ENCODE measurements at places on chromosomes 12 and 14.
A peak's percentile ranks its signal among the peaks of the same experiment; 100 is the strongest.

DNA sequence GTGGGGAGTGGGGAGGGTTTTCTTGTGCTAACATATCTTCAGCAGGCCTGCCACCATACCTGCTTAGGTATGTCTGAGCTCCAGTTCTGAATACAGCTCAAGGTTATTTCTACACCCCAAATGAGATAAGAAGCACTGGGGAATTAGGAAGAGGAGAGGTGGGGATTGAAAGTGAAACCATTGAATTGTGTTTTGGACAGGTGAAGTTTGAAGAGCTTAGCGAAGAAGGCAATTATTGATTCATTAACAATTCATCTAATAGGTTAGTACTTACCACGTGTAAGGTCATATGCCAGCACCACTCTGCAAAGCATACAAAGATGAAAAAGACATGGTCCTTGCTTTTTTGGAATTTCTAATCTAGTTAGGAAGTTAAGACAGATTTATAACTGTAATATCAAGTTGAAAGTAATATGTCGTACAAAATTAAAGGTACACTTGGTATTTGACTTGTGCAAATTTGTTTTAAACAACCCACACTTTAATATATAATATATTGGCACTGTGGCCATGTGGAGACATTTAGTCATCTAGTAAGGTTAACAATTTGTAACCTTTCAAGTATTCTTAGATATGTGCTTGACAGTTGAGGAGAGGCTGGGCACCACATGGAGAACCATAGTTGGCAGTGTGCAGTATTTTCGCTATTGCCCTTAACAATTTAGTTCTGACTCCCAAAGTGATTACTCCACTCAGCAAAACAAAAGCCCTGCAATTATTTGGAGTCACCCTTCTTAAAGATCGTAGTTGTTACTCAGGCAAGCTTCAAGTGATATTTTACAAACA lies 3.6 kb downstream of the SMCO3 start:
- no peak for DNase-seq

- DNase-seq = no peak
Observed at GRCh38 chr14:90608281-90608680, 207.9 kb downstream of the TTC7B start.

DNA sequence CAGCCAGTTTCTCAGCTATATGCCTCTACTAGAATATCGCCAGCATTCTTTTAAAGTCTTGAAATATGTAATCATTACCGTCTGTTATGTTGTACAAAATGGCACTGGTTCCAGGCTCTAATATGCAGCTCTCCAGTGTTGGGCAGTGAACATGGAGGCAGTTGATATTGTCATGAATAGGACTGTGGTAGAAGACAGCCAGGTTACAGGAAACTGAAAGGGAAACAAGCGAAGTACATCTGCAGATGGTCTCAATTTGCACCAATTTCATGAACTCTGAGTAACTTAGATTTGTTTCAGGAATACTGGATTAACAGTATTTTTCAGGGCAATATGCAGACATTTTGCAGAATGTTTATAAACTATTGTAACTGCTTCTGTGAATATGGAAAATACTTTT lies 13.4 kb upstream of the KLHL42 start:
- DNase-seq = no peak

- no peak for DNase-seq
Observed at GRCh38 chr14:99541677-99542470, 60.7 kb downstream of the CCNK start.

DNA sequence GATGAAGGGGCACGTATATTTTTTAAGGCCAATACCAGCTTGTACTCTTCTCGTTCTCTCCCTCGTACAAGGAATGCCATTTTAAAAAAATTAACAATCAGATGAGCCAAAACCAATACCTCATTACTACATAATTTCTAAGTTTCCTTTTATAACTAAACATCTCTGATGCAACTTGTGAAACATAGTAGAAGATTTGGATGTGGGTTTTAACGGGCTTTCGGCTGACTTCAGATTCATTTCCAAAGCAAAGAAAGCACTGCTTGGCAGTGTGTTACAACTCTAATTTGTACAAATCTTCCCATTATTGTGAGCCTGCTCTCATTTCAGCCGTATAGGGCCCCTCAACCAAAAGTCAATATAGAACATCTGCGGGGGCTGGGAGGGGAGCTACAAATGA lies 99.1 kb upstream of the TMCC3 start:
- no peak for DNase-seq

- DNase-seq = no peak
Observed at GRCh38 chr14:80278293-80279023, 67.2 kb upstream of the DIO2 start.

DNA sequence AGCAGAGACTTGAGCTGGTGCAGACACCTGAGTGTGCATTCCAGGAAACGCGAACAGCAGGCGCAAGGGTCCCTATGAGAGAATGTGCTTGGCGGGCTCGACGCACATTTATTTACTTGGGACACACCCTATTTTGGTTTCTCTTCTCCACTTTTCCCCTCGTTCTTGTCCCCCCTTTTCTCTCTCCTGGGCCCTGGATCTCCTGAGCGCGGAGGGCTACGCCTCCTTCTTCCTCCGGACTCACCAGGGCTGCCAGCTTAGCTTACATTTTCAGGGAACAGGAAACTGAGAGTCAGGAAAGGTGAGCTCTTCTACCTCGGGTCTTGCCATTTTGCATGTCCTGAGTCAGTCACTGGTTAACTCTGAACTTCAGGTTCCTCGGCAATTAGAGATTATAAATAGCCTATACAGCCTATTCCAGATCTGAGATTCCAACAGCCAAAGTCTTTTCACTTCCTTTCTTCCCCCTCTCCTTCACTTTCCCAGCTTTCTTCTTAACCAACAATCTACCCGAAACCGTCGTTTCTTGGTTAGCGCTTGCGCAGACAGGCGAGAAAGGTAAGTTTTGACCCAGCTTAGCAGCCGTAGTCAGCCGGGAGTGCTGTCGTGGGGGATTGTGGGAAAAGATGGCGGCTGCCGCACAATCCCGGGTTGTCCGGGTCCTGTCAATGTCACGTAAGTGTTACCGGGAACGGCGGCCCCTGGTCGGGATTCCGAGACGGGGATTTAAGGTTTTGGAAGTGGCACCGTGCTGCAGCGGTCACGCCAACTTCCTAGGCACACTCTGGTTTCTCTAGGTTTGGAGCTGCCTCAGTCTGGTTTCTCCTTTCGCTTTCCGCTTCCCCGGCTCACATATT lies at the start of the genes AKAP3 and NDUFA9:
Gene AKAP3, minus strand, starts transcription at position 551 of the 857 bp plus-strand sequence. CDS start 10,855 bp downstream, outside the sequence.
Gene NDUFA9, plus strand, starts transcription at position 614 of the 857 bp plus-strand sequence. Its CDS starts 13 bp downstream, at position 627.
- DNase-seq = peak; percentile 62

GRCh38 chr12:46371718-46372543 lies 642 bp downstream of the SLC38A2 start:
- DNase-seq = peak; percentile 79

DNA sequence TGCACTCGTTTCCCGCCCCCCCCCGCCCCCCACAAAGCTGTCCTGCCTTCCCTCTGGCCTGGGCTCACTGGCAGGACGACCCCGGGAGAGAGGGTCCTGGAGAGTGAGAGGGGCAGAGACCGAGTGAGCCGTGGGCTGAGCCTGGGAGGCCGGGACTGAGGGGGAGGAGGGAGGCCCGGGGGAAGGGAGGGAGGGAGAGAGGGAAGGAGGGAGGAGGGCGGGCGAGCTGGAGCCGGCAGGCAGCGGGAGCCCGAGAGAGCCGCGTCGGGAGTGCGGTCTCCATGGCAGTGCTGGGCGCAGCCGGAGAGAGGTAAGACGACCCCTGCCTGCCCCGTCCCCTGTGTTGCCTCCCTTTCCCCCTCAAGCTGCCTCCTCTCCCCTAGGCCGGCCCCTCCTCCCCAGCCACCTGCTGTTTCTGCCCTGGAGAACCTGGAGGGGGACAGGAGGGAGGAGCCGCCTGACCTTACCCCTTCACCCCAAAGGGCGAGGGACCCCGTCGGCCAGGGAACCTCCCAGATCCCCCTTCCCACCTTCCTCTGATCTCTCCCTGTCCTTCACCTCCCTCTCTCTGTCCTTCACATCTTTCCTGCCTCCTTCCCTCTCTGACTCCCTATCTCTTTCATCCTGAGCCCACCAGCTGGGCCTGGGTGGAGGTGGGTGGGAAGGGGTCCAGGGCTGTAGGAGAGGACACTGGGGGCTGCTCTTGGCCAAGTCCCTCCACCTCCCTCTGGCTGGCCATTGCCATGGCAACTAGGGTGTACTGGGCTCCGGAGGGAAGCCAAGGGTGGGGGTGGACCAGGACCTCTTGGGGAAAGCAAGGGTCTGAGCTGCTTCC lies at the start of gene GPR162:
Gene GPR162, plus strand, starts transcription at position 231 of the 835 bp plus-strand sequence. CDS start 2,078 bp downstream, outside the sequence.
- DNase-seq = no peak

- no peak for DNase-seq
Observed at GRCh38 chr14:74501135-74501614, 7.6 kb downstream of the ISCA2 start.

GRCh38 chr14:100098171-100098570 lies 32.9 kb downstream of the EVL start:
- no peak for DNase-seq

DNA sequence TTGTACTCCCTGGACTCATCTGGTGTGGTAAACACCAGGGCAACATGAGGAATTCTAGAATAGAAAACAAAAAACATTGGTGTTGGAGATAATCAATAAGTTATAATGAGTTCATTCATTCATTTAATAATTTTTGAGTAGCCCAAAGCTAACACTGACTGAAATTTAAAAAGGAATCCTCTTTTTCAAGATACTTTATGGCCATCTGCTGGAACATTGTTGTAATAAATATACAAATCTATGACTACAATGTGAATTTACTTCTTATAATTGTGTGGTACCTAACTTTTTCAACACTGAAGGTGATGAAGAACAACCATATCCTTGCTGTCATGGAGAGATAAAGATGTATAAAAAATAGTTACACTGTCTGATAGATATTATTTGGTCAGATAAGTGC lies 687.3 kb upstream of the MIS18BP1 start:
- DNase-seq = no peak

- no peak for DNase-seq
Observed at GRCh38 chr12:58919231-58920101, 838 bp downstream of the LRIG3 start.

GRCh38 chr14:92470215-92470614 lies 43.4 kb upstream of the RIN3 start:
- no peak for DNase-seq

GRCh38 chr12:33588725-33589405 lies 149.2 kb upstream of the SYT10 start:
- no peak for DNase-seq

GRCh38 chr14:22600027-22600426 lies 1.9 kb downstream of the ABHD4 start:
- no peak for DNase-seq

DNA sequence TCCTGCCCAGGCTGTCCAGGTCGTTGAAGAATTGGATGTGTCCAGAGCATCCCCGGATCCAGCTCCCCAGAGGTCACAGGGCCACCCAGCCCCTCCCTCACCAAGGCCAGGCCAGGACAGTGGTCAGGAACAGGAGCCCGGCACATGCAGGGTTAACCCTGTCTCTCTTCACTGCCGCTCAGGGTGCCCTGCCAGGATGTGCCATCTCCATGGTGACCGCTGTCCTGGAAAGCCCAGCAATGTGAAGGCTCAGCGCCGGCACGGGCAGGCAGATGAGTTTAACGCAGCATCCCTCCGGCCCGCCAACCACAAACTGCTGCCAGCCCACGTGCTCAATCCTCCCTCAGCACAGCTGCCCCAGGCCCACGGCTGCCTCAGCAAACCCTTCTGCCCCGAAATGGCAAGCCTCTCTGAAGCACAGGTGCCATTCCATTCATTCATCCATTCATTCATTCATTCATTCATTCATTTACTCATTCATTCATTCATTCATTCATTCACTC lies 4.4 kb downstream of the TMEM179 start:
- no peak for DNase-seq

- DNase-seq = no peak
Observed at GRCh38 chr14:100532906-100533655, 54.1 kb downstream of the BEGAIN start.

DNA sequence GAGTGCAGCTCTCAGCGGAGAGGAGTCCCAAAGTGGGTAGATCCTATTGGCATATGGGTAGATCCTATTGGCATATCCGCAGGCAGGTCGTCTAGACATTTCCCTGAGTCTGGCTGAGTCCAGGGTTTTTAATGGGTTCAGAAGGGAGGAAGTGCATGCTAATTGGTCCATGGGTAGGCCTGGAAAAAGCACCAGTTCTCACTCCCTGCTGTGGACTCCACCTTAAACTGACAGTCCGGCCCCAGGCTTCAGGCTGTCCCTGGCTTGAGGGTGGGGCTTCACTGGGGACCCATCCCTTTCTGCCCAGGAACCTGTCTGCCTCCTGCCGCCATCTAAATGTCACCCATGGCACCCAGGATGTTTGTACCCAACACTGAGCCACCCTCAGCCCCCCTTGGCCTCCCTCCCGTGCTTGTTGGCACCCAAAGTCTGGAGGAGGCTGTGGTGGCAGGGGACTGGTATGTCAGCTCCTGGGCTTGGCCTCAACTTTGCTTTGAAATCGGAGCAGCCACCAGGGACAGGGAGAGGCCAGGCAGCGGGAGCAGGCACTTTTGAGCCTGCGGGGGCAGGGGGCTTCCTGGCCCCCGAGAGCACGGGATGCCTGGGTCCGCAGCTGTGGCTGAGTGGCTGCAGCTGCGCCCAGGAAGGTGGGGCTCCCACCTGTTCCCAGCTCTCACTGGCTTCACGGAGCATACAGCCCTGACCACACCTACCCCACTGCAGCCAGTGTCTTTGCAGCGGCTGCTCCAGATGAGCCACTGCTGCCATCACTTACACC lies 29.6 kb upstream of the YAF2 start:
- DNase-seq = no peak

GRCh38 chr12:53102883-53103807 lies at the start of gene SOAT2:
TSS of gene SOAT2 (plus strand) at chr12:53103486. CDS start at chr12:53103578, 92 bp downstream.
- peak; percentile 71 for DNase-seq

DNA sequence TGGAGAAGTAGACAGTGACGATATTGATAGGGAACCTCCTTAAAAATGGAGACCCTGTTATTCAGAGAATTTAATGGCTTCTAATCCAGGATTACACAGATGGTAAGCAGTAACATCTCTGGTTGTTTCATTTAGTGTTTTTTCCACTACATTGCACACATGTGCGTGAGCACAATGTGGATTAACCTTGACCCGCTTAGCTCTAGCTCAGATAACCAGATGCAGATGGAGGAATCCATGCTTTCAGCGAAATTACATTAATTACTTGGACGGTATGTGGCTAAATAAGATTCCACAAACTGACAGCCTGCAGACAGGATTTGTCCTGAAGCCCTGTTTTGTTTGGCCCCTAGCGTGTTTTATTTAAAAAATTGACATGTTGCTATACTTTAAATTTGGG lies 378.4 kb downstream of the CCDC91 start:
- DNase-seq = no peak

- DNase-seq = no peak
Observed at GRCh38 chr12:102958073-102958829, 777 bp downstream of the ASCL1 start.

DNA sequence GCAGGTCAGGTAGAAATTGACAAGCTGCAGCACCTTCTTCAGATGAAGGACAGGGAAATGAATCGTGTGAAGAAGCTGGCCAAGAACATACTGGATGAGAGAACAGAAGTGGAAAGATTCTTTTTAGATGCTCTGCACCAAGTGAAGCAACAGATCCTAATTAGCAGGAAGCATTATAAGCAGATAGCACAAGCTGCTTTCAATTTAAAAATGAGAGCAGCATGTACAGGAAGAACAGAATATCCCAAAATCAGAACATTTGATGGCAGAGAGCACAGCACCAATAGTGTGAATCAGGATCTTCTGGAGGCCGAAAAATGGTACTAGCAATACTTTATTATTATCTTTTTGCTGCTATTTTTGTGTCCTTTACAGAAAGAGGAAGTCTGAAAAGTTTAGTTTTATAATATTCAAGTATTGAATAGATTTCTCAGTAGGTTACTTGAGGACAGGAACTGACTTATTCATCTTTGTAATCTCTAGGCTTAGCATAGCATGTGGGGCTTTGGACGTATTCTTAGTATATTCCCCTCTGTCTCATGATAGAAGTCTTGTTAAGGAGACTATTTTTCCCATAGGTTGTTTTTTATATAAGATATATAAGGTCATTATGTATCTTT lies 30.8 kb downstream of the BBOF1 start:
- no peak for DNase-seq

- no peak for DNase-seq
Observed at GRCh38 chr12:16359512-16360491, 12.4 kb downstream of the MGST1 start.
